ENCODE measurements at places on chromosomes 4 and X. TPM values are rescaled to one million over a fixed set of nuclear protein-coding genes. Genes with fewer than 3 reads are reported as not detected.

- DNase-seq: no peak
These were observed 5.1 kb downstream of the STARD8 start for GRCh38 chrX:68652326-68653170.

- no peak for DNase-seq
These were observed 25.0 kb downstream of the MFAP3L start for GRCh38 chr4:170001011-170001744.

- DNase-seq: no peak
These were observed 23.9 kb downstream of the ARHGAP36 start for GRCh38 chrX:131081772-131082740.

GRCh38 chr4:120545391-120545790 lies 377.1 kb downstream of the PRDM5 start:
- no peak for DNase-seq

DNA sequence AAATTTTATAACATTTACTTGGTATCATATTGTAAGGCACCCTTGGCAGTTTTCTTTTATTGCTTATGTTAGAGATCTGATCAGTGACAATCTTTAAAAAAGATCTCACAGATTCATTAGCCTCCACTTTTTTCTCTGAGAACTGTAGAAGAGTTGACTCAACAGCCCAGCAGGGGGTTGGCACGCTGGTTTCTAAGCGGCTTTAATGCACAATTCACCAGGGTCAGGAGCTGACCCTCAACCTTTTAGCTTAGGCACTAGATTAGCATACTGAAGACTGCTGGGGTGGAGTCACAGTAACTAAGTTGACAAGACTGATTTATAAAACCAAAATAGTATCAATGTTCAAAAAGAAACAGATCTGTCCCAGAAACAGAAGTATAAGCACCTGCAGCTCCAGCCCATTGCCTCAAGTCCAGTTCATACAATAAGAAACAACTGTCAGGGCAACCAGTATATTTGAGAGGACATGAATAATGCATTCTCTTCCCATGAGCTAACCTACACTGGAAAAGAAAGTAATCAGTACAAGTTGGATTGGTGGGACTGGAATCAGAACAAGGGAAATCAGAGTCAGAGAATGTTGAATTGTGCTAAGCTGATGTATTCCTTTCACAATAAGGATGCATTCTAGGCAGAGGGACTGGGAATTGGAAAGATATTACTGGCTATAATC lies 77.6 kb downstream of the PDE5A start:
- DNase-seq: no peak

Gene NRK
- total RNA-seq: 0.49 TPM

Gene SPANXD
- total RNA-seq: not detected

Gene PLP2
- 81.3 TPM for total RNA-seq

GRCh38 chr4:25993395-25994185 lies 79.6 kb downstream of the SMIM20 start:
- no peak for DNase-seq

Gene TMEM271
- 0.25 TPM for total RNA-seq

- DNase-seq: no peak
These were observed 317.0 kb downstream of the ADGRL3 start for GRCh38 chr4:61517144-61517543.

GRCh38 chrX:1528884-1529203 lies 8.1 kb downstream of the P2RY8 start:
- no peak for DNase-seq

Gene UGT2B11
- not detected for total RNA-seq

DNA sequence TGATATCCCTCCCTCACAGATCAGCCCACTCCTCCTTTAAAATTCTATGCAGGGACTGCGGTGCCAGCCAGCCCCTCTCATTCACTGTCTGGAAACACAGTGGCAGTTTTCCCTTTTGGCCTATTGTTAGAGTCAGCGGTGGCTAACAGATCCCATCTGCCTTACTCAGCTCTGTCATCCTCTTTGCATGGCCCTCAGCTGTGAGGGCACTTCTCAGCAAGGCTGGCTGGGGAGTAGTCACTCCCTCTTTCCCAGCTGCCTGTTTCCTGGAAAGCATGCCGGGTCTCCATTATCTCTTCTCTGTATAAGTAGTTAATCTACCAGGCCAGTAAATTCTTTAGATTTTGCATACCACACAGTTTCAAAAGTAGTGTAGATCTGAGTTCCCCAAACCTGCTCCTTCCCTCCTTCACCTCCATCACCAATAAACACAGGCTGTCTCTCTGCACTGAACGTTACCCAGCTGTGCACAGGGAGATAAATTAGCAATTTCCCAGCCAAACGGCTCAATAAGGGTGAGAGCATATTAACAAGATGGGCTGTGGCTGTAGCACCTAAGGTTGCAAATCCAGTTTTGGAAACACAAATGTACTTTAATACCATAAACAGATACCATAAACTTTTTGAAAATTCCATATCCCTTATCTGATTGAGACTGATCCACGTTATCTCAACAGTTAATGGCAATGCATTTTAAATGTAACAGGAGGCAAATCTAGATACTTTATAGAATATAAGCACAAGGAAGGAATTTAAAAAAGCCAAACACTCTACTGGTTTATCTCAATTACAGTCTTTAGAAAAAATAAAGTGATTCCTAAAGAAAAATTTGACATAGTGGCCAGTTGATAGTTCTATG lies 229.3 kb downstream of the ANKRD50 start:
- no peak for DNase-seq

DNA sequence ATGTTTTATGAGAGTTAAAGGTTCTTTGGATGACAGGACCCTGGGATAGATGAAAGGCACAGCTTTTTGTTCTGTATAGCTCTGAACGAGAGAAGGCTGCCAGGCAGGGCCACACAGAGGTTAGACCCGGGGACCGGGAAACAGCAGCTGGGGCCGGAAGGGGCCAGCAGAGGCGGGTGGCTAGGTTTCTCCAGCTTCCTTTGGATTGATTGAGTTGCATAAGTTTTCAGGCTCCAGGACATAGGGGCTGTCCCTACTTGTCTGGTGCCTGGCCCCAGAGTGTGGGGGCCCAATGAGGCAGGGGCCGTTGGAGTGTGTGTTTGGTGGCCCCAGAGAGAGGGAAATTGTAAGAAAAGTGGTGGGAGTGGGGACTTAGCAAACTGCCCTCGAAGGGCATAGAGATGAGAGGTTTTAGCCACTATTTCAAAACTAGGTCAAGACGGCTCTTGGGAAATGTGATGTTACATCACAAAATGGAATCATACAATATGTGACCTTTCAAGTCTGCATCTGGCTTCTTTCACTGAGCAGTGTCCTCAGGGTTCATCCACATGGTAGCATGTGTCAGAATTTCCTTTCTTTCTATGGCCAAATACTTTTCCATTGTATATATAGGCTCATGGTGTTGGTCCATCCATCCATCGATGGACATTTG lies 3.7 kb downstream of the ZFP92 start:
- no peak for DNase-seq

Gene MID2
- 25.5 TPM for total RNA-seq

DNA sequence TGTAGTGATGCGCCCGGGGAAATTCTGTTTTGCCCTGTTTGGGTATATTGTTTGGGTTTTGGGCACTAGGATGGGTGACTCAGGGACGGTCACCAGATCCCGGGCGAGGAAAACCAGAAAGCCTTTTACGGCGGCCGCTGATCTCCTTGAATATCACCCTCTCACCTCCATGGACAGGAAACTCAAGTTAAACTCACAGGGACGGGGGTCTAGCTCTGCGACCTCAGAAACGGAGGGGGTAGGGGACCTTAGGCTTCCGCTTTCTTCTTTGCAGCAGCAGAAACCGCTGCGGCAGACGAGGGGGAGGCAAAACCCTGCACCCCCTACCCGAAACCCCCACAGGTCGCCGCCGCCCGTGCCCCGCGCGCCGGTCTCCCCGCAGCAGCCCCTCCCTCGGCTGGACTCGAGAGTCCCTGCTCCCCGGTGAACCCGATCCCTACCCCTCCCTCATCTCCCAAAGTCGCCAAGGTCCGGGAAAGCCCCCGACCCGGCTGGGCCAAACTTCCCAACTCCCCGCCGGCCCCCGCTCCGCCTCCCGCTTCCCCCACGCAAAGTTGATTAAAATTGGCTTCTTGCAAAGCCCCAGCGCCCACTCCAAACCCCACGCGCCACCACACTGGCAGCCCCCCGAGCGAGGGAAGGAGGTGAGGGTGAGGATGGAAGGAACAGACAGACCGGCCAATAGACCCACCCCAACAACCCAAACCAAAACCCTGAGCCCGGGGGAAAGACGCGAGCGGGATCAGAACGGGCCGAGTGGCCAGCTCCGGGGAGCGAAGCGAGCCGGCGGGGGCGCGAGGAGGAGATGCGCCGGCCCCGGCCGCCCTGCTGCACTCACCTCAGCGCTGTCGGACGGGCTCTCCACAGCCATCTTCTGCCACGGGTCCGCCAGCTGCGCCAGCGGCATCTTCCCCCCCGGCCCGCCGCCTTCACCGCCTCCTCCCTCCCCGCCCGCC lies 705 bp downstream of the RPS6KA3 start:
- DNase-seq: no peak

DNA sequence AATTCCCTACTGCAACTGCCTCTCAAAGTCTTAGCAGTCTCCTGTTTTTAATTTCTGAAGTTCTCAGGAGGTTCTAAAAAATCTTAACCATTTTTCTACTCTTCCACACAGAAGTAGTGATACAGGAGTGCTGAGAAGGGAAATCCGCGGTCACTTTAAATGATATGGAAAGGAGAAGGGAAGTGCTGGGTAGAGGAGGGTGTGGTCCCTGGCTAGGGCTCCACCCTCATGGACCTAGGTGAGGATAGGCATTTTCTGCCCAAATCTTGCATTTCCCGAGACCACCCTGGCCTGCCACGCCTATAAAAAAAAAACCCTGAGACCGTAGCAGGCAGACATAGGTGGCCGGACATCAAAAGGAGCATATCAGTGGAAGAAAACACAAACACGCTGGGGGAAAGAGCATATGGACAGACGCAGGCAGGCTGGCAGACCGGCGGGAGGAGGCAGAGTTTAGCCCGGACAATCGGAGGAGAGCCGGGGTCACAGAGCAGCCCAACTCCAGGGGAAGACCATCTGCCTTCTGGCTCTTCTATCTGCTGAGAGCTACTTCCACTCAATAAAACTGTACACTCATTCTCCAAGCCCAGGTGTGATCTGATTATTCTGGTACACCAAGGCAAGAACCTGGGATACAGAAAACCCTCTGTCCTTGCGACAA lies 85.7 kb downstream of the POU3F4 start:
- no peak for DNase-seq

- DNase-seq: no peak
These were observed 2362.4 kb upstream of the TENM3 start for GRCh38 chr4:179880756-179881155.

DNA sequence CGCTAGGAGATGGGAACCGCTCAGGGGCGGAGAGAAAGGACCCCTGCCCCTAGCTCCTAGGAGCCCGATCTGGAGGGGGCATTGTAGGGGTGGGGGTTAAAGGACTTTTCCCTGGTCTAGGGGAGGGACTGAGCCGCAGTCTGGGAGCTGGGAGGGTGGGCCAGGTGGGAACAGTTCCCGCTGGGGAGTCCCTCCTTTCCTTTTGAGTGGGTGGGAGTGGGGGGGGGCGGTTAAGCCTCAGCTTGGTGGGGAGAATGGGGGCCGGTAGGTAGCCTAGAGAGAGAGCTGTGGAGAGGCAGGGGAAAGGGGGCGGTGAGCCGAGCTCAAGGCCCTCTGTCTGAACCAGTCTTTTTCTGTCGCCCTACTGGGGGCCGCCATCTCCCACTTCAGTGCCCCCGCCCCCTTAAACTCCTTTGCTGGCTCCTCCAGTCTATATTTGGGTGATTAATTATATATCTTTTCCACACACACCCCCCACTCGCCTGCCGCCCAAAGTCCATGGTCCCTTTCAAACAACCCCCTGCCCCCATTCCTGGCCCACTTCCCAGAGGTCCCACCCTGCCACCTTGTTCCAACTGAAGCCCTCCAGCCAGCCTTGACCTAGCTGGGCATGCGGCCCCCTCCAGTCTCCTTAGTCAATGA lies 822 bp downstream of the ZNF275 start:
- DNase-seq: no peak

Gene RPL10
- total RNA-seq: 3,948 TPM

DNA sequence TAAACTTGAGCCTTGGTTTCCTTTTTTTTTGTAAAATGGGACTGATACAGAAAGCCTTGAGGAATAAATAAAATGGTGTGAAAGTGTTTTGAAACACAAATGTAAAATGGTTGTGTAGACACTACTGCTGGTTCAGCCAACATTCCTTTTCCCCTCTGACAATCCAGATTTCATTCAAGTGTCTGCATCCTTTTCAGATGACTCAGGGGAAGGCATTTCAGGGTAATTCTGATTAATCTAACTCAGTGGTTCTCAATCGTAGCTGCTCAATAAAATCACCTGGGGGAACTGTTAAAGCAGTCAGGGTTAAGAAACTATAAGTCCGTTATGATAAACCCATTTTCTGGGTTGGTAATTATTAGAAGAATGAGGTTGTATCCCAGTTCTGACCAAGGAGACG lies 4.6 kb downstream of the ARHGAP10 start:
- no peak for DNase-seq

GRCh38 chr4:17063888-17064287 lies 165.4 kb upstream of the LDB2 start:
- DNase-seq: no peak

- DNase-seq: no peak
These were observed 53.2 kb downstream of the SPRY1 start for GRCh38 chr4:123449780-123450179.

Gene PFKFB1
- not detected for total RNA-seq

GRCh38 chrX:153779891-153780677 lies 757 bp upstream of the SRPK3 start:
- no peak for DNase-seq

GRCh38 chr4:1991596-1992434 lies 17.0 kb downstream of the NELFA start:
- no peak for DNase-seq

DNA sequence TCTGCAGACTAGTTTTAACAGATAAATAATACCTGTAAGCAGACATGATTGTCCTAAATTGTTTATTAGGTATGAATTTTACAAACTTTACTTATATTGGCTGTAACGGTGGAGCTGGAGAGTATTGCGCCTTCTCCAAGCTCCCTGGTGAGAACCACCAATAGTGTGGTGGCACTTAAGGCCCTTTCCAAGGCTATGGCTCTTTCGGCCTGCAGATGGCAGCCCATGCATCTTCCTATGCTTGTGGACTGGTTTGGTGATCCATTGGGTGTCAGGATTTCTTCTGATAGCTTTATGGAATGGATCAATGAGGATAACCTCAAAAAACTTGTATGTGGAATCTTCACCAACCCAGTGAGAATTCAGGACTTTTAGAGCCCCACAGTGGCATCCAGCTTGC lies 7.8 kb downstream of the LARP1B start:
- no peak for DNase-seq

GRCh38 chrX:17669891-17670290 lies 67.4 kb upstream of the SCML1 start:
- DNase-seq: no peak

Gene CNKSR2
- 4.2 TPM for total RNA-seq

Gene HADH
- total RNA-seq: 30.9 TPM

Gene SPANXA1
- total RNA-seq: not detected

DNA sequence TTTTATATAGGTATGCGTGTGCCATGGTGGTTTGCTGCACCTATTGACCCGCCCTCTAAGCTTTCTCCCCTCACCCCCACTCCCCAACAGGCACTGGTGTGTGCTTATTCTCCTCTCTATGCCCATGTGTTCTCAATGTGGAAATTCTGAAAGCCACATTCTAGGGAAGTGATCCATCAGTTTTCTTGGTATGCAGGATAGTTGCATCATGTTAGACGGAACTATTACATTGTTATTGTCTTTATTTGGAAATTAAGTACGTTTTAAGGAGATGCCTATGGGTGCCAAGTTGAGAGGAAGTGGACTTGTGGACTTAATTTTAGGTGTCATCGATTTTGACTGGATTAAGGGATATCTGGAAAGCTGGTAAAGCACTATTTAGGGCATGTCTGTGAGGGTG lies 204.6 kb downstream of the RBM46 start:
- no peak for DNase-seq

GRCh38 chr4:184775854-184776555 lies 42.1 kb upstream of the CENPU start:
- no peak for DNase-seq

All from vagina (tissue), 2 donors.